Type B pancreatic cell (in vitro differentiated cells): ENCODE measurements at places on chromosomes 3 and 15. TPM values are rescaled to one million over a fixed set of nuclear protein-coding genes. Genes with fewer than 3 reads are reported as not detected.

- no peak for DNase-seq
Observed at GRCh38 chr15:38041576-38041975, 107.1 kb downstream of the TMCO5A start.

GRCh38 chr3:11718637-11719405 is 75.1 kb upstream of the VGLL4 start:
- DNase-seq, result no peak

DNA sequence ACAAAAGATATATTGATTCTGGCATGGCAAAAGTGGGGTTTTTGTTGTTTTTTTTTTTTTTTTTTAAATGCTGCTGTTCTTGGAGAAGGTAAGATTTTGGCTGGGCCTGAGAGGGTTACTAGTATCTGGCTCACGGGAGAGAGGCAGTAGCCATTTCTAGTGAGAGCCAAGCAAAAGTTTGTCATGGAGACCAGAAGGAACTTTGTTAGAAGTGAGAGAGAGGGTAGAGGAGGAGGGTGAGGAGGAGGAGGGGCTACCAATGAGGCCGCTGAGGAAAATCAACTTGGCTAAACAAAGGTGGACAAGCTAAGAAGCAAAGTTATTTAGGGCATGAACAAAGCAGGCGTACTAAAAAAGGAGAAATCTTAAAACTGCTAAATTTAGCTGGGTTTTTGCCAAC is 48.9 kb upstream of the STRIT1 start:
- DNase-seq, result no peak

GRCh38 chr15:75002398-75002797 is 7.0 kb downstream of the SCAMP5 start:
- DNase-seq, result no peak

DNA sequence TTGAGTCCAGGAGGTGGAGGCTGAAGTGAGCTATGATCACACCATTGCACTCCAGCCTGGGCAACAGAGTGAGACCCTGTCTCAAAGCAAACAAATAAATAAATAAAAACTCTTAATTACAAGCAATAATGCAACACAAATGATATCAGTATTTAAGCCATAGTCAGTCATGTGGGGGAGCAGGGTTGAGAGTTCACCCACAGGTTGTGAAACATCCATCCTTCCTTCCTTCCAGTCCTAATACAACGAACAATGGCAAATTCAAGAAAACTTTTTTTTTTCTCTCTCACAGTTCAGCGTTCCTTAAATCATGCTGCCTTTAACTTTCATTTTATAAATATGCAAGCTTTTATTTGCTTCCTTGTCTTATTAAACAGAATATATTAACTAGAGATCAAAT is 24.1 kb downstream of the ZNF592 start:
- DNase-seq, result no peak

- DNase-seq, result no peak
Observed at GRCh38 chr15:32656091-32656490, 14.6 kb downstream of the SCG5 start.

- DNase-seq, result no peak
Observed at GRCh38 chr3:102974333-102974732, 539.5 kb downstream of the ZPLD1 start.

DNA sequence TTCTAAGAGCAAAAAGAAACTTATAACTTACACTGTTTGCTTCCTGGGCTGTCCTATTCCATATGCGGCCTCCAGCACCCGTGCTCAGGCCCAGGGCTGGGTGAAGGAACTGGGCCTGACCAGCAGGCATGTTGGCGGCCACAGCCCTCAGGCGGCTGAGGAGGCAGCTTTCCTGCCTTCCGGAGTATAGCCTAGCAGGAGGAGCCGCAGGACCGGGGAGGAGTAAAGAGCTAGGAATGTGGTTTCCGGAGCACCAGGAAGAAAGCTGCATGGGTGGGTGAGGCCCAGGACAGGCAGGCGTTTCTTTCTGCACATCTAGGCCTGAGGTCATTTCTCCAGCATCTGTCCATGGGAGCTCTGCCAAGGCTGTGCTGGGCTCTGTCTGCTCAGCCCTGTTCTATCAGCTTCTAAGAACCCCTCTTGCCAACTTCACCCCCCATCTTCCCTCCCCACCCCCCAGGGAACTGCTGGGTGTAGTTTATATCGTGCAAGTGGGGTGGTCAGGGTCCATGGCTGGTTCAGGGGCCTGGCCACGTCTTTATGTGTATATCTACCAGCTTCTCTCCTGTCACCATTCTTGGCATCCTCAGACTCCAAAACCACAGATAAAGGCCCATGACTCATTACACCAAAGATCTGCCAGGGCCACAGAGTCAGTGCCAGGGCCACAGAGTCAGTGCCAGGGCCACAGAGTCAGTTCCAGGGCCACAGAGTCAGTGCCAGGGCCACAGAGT is 7.8 kb upstream of the KIF7 start:
- DNase-seq, result no peak

DNA sequence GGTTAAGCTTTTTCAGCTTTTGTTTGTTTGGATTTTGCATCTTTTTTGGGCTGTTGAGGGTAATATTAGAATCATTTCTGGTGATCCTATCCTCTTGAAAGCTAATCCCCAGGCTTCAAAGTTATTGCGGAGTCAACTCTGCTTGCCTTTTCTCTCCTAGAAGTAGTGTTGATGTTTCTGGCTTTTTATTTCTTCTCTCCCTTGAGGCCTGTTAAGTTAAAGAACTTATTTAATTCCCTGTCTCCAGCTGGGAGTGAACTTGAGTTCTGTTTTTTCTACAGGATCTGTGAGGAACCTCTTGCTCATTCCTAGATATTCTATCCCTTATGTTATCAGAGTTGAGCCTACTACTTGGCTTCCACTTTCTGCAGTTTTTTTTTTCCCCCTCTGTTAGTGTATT is 34.1 kb upstream of the CACNA1D start:
- DNase-seq, result no peak

DNA sequence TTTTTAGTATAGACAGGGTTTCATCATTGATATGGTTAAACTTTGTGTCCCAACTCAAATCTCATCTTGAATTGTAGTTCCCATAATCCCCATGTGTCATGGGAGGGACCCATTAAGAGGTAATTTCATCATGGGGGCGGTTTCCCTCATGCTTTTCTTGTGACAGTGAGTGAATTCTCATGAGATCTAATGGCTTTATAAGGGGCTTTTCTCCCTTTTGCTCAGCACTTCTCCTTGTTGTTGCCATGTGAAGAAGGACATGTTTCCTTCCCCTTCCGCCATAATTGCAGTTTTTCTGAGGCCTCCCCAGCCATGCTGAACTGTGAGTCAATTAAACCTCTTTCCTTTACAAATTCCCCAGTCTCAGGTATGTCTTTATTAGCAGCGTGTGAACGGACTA is 20.2 kb upstream of the ZNF710 start:
- DNase-seq, result no peak

GRCh38 chr3:25056803-25057351 is 371.2 kb upstream of the RARB start:
- DNase-seq, result no peak

GRCh38 chr15:90008607-90009006 is 7.5 kb downstream of the ZNF710 start:
- no peak for DNase-seq

DNA sequence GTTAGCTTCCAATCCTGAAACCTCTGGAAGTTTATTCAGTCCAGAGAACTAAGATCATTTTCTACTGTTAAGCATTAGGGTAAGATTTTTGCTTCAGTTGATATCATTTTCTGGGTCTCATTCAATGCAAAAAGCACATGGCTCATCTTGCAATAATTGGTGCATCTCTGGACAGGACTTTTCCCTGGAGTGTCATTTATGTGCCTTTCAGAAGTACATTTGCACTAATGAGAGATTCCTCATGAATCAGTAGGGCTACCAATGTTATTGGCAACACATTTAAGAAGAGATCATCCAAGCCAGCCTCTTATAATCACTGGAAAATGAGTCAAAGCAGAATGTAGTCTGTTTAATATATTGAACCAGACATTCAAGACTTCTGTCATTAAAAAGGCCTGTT is 224.2 kb upstream of the CHRNA7 start:
- no peak for DNase-seq

DNA sequence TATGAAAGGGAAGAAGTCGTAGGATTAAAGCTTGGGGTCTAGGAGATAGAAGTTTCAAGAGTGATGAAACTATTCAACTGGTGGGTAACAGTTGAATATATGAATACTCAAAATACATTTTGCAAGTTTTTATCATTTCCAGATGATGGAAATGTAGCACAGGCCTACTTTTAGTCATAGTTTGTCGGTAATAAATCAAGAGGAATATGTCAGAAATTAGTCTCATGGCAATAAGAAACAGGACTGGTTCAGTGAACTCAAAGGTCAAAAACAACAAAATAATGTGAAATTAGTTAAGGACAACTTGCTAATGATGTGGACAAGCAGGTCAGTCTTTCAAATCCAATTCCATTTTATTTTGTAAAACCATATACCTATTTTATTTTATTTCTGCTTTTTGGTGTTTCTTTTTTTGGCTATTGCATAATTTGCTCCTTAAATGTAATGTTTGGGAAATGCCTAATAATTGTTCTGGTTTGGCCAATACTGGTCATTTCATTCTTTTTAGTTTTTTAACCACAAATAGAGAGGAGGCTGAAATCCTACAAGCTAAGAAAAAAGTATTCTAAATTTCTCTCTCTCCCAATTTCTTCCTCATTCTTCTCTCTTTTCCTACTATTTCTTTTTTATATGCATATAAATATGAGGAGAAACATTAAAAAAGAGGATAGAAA is 195.2 kb upstream of the ARHGEF26 start:
- DNase-seq, result no peak

- no peak for DNase-seq
Observed at GRCh38 chr3:131739211-131739610, 236.4 kb upstream of the MRPL3 start.

- no peak for DNase-seq
Observed at GRCh38 chr15:49895347-49896223, 223.4 kb downstream of the ATP8B4 start.

DNA sequence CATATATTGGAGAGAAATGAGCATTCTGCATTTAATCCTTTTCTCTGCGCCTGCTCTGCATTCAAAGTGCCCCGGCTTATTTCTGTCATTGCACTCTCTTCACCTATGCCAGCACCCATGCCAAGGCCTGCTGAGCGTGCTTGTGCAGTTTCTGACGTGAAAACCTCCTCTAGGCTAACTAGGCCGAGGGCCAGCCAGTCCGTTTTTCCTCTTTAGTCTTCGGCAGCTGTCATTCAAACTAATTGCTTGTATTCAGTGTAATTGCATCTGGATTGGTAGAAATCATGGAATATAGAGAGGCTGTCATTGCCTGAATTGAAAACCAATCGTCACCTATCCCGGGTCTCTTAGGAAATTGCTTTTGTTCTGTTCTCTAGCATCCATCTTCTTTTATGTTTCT is 94.0 kb downstream of the ARPP21 start:
- no peak for DNase-seq

The ALPK3 gene
- 9.6 and 10.8 TPM in 2 replicates for total RNA-seq

The GTF2E1 gene
- total RNA-seq, result 16.0 and 26.9 TPM in 2 replicates

The SELENOT gene
- 73.8 and 92.7 TPM in 2 replicates for total RNA-seq
